ENCODE measurements at places on chromosomes 16 and 17.

- peak; percentile 27 for DNase-seq
These were observed 4.8 kb upstream of the SP6 start for GRCh38 chr17:47855737-47856136.

- no peak for DNase-seq
These were observed 6.9 kb downstream of the HIRIP3 start for GRCh38 chr16:29988346-29989075.

DNA sequence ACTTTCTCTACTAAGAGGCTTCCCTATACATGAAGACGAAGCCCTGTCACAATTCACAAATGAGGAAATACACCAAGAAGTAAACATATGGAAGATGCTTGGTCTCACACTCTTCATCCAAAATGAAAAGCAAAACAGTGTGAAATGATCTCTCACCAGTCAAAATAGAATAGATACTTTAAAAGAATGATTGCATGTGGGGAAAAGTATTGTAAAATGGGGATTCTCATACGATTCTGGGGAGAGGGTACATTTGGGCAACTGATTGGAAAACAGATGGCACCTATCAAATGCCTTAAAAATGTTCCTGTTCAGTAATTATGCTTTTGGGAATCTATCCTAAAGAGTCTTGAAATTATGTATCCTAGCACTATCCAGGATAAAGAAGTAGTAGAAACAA, 78.1 kb downstream of the ASIC2 start:
- no peak for DNase-seq

DNA sequence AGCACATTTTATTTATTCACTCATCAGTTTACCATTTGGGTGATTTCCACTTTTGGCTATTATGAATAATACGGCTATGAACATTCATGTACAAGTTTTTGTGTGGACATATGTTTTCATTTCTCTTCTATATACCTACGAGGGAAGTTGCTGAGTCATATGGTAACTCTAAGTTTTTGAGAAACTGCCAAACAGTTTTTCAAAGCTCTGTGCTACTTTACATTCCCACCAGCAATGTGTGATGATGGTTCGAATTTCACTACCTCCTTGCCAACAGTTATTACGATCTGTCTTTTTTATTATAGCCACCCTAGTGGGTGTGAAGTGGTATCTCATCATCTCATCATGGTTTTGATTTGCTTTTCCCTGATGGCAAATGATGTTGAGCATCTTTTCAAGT, 63.7 kb upstream of the MRTFB start:
- peak; percentile 88 for DNase-seq

GRCh38 chr17:46911311-46911710, 11.6 kb upstream of the GOSR2 start:
- DNase-seq = no peak

GRCh38 chr17:47239967-47240651, 13.5 kb upstream of the ITGB3 start:
- DNase-seq = peak; percentile 100

DNA sequence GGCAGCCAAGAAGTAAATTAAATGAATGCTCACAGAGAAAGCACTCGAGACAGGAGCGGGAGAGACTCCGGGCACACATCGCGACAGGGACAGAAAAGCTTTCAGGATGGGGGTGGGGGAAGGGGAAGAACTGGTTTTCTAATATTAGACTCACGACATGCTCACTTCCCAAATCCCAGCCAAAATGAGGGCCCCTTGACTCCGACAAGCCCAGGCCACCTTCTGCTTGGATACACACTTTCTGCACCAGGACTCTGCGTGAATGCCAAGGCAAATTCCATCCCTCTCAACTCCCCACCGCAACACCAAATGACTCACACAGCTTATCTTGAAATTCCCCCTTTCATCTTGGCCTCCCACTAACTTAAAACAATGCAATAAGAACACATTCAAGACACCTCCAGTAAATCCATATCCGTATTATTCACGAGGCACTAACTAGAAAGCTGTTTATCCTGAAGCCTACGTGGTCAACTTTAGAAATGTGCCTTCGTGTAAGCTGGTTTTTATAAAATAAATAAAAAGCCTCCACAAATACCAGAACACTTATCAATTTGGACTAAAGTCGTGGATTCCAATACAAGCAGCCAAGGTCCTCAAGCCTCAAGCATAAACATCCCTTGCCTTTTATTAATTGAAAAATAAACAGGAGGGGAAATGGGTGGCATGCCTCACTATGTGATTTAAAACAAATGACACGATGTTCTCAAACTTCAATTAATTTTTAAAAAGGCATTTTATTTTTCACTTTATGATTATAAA, 46.1 kb downstream of the NXN start:
- peak; percentile 96 for DNase-seq

DNA sequence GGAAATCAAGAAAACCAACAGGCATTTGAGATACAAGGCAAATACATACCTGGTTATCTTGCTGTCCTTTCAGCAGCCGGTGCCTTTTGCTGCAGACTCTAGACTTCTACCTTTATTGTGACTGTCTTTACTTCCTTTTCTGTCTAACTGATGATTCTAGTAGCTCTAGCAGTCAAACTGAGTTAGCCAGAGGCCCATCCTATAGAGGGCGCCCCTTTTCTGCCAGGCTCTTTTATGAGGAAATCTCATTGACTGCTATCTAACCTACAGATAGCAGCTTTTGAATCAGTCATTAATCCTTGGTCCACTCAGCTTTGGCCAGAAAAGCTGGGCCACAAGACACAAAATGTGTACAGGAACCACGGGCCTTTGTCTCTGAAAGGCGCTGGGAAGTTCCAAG, 87.5 kb upstream of the WSB1 start:
- peak; percentile 14 for DNase-seq

GRCh38 chr17:9401434-9401833, 174.2 kb downstream of the STX8 start:
- DNase-seq = peak; percentile 37

GRCh38 chr17:30939051-30939689, 17.4 kb downstream of the ADAP2 start:
- DNase-seq = no peak

- DNase-seq = no peak
These were observed 59.1 kb upstream of the INTS2 start for GRCh38 chr17:61986898-61987297.

DNA sequence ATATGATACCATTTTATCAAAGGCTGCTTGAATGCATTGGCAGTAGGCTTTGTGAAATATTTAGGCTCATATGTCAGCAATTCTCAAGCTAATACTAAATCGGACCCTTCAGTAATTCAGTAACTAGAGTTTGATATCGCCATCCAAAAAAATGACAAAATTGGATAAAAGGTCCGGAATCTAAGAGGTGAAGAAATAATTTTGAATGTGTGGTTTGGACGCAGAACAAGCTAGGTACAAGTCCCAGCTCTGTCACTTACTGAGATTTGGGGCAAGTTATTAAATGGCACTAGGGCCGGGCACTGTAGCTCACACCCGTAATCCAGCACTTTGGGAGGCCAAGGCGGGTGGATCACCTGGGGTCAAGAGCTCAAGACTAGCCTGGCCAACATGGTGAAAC, 956.5 kb downstream of the CDH11 start:
- DNase-seq = no peak

GRCh38 chr16:3951861-3952736, 71.6 kb upstream of the CREBBP start:
- DNase-seq = peak; percentile 13

GRCh38 chr16:3161235-3162018, 26.6 kb upstream of the OR1F1 start:
- no peak for DNase-seq

- peak; percentile 12 for DNase-seq
These were observed 12.2 kb downstream of the ZNF75A start for GRCh38 chr16:3317315-3317999.

DNA sequence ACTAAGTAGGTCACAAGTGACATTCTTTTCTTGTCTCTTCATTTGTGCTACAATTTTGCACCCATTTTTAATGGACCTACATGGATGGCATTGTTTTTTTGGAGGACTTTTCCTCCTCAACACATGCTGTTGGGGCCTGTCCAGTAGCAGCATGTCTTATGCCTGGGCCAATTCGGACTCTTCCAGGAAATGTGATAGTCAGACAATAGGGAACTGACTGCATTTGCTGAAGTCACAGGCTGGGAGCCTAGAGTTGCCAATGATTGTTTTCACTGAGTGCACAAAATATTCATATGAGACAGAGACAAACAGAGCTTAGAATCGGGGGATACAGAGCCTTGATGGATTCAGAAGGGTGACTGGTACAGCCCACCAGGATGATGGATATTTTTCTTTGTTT, 867.3 kb upstream of the GOT2 start:
- DNase-seq = no peak

DNA sequence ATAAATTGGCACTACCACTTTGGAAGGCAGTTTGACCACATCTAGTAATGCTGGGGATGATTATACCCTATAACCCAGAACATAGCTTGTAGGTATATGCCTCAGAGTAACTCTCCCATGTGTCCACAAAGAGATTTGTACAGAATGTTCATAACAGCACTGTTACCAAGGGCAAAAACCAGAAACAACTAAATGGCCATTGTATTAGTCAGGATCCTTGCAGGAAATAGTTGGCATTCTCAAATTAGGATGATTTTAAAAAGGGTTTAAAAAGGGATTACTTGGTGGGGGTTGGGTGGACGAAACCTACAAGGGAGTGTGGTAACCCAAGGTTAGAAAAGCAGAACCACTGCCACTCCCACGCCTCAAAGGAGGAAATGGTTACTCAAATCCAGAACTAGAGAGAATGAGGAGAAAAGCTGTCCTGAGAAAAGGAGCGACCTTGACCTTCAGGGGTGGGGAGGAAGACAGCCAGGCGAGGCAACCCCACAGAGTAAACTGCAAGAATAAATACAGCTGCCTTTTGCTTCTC, 2.1 kb downstream of the CPPED1 start:
- peak; percentile 95 for DNase-seq

- DNase-seq = no peak
These were observed 11.5 kb downstream of the ZNF319 start for GRCh38 chr16:57988929-57989328.

DNA sequence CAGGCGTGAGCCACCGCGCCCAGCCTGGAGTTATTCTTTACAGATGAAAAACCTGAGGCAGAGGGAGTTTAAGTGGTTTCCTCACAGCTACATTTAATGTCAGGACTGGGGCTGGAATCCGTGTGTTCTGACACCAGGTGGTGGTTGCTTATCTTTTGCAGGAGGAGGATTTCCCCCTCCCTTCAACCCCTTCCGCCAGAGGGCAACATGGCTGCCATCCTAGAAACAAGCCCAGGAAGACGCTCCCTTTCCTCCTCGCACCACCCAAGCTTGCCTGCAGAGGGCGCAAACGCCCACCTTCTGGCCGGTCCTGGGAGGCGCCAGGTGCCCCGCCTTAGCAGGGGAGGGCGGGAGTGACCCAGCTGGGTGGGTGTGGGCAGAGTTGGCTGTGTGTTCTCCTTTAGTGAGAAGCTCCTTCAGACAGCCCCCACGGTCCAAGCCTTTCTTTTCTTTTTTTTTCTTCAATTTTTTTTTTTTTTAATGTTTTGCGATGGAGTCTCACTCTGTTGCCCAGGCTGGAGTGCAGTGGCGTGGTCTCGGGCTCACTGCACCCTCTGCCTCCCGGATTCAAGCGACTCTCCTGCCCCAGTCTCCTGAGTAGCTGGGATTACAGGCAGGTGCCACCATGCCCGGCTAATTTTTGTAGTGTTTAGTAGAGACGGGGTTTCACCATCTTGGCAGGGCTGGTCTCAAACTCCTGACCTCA, 9.9 kb upstream of the RAP1GAP2 start:
- DNase-seq = peak; percentile 74

DNA sequence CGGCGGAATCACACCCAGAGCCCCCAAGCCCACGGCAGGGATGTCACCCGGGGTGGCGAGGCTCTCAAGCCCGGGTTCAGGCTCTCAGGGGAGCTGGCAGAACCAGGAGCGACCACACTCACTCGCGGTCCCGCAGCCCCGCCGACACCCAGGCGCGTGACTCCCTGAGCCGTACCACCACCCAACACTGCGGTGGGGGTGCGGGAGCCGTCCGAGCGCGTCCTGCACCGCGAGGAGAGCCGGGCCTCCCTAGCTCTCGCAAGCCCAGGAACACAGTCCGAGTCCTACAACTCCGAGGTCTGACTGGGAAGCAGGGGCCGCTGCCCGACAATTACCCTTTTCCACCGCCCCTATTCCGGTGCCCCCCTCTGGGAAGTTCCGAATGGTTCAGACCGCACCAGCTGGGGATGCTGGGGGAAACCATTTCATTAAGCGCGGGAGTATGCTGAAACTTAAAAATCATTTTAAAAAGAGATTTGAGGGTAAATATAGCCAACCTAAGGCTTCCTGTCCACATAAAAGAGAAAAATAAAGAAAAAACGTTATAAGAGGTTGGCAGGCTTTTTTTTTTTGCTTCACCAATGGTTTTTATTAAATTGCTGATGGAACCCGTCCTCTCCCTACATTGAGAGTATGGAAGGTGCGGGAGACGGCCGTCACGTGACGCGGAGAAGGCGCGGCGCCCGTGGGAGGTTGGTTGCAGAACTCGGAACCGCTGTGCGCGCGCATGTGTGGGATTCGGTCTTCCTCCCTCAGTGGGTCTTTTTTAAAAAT, at the start of gene FLCN:
TSS of gene FLCN (minus strand) at position 143 of the 774 bp plus-strand sequence. CDS start 9,031 bp downstream, outside the sequence.
- peak; percentile 87 for DNase-seq

DNA sequence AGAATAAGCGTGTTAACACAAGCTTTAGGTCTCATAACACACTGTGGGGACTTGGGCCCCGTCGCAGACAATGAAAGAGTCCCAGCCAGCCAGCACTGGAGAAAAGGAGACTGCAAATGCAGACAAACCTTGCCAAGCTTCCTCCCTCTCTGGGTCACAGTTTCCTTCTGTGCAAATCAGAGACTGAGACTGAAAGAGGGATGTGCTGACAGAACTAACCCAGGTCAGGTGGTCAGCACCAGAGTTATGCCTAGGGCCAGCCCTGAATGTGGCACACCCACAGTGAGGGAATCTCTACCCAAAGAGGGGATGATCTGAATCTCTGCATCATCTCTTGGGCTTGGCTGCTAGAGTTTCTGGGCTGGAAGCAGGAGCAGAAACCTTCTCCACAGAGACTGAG, 282.3 kb upstream of the CCL2 start:
- DNase-seq = no peak

DNA sequence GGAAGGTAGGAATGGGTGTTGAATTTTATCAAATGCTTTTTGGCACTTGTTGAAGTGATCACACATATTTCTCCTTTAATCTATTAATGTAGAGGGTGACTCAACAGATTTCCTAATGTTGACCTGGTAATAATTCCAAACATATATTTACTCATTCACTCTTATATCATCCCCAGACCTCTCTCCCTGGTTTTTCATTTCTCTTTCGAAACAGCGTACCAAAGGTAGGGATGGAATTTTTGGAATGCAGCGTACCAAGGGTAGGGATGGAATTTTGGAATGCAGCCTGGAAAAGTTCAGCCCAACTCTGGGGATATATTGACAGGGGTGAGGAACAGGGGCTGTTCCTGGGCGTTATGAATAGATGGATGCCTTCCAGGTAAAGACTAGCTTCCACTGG, 7.3 kb downstream of the KIF18B start:
- peak; percentile 42 for DNase-seq
